Fibroblast of the aortic adventitia (primary cell): ENCODE measurements at places on chromosomes 2 and 18. TPM values are rescaled to one million over a fixed set of nuclear protein-coding genes. Genes with fewer than 3 reads are reported as not detected.
A peak's percentile ranks its signal among the peaks of the same experiment; 100 is the strongest.

KIAA2012 gene
- total RNA-seq: not detected in 2 replicates

DNAH6 gene
- total RNA-seq: under 0.01 and 0.49 TPM in 2 replicates

PLGLB1 gene
- 1.5 and 4.9 TPM in 2 replicates for total RNA-seq

- peak; percentile 28 for DNase-seq
Measured at GRCh38 chr18:904218-905090, at the start of gene ADCYAP1. Gene ADCYAP1, plus strand, starts transcription at chr18:904871. Its CDS starts 516 bp downstream, at chr18:905387.

- no peak for DNase-seq
Measured at GRCh38 chr2:37300146-37300545, 24.5 kb downstream of the PRKD3 start.

GRCh38 chr2:215032153-215032552 lies 106.3 kb downstream of the ABCA12 start:
- DNase-seq: no peak

GRCh38 chr2:43905371-43905803 lies 66.6 kb downstream of the ABCG8 start:
- DNase-seq: peak; percentile 6
